ENCODE measurements at places on chromosomes 7 and 10.

GRCh38 chr10:73398024-73398423 is 15.8 kb downstream of the ANXA7 start:
- DNase-seq, result no peak

GRCh38 chr10:18113881-18114280 is 26.3 kb upstream of the CACNB2 start:
- DNase-seq, result no peak

DNA sequence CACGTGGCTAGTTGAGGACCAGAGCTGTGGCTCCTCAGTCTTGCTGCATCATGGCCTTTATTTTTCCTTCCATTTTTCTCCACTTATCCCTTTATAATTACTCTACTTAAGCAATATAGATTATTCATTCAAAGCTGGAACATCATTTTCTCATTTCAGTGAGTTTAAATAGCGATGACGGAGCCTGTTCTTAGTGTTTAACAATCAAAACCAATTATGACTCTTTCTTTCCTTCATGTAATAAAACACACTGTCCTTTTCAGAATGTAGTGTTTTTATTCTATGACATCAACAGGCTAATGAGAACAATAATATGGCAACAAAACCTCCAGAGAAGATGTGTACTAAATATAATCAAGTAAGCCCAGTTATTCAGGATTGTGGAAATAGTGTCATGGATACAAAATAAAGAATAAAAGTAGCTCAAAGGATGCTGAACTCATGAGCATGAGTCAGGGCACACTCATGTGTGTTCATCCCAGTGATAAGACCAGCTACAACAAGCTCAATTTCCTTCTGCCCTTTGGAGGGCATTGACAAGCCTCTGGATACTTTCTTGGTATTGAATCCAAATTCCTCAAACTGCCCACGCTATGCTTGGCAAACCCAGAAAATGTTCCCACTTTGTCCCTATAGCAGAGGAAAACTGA is 188.4 kb downstream of the CYP26A1 start:
- DNase-seq, result no peak

- DNase-seq, result no peak
Observed at GRCh38 chr10:13213163-13213562, 21.0 kb downstream of the UCMA start.

- DNase-seq, result no peak
Observed at GRCh38 chr7:68424658-68425297, 1173.5 kb upstream of the AUTS2 start.
